Activated T-helper 9 cell treated with anti-CD3 and anti-CD28 coated beads, Interleukin-2, amount 50 U/mL, for 16 hours (primary cell): ENCODE measurements at places on chromosomes 4 and X.

DNA sequence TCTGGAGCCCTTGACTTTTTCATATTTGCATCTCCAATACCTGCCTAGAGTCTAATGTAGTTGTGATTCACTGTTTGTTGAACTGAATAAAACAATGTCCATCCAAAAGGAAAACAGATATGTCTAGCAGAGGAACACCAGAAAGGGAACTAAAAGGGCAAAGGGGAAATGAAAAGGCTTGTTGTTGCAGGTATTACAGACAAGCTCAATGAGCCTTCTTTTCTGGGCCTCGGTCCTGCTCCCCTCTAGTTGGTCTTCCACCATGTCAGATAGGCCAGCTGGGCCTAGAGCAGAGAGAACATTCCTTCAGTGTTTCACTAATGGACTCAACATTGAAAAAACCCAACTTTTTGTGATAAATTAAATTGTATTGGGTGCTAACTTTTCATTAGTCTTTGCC, 55.4 kb downstream of the ZFX start:
- DNase-seq: no peak

DNA sequence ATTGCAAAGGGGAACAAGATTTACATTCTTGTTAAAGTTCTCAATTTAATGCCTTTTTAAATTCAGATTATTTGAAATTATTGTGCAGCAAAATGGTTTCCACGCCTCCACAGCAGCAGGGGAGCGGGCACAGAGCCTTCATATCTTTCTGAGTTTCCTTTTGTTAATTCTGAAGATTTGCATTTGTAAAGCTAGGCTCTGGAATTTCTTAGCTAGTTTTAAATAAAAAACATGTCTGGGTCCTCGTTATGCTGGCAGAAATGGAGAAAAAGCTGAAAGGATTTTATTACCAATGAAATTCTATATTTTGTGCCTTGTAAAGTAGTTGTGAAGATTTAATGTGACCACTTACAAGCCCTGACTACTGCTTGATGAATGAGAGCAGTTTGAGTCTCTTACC, 40.8 kb upstream of the MAGED1 start:
- no peak for DNase-seq

- DNase-seq: no peak
Observed at GRCh38 chr4:119512398-119512797, 116.2 kb downstream of the PDE5A start.

DNA sequence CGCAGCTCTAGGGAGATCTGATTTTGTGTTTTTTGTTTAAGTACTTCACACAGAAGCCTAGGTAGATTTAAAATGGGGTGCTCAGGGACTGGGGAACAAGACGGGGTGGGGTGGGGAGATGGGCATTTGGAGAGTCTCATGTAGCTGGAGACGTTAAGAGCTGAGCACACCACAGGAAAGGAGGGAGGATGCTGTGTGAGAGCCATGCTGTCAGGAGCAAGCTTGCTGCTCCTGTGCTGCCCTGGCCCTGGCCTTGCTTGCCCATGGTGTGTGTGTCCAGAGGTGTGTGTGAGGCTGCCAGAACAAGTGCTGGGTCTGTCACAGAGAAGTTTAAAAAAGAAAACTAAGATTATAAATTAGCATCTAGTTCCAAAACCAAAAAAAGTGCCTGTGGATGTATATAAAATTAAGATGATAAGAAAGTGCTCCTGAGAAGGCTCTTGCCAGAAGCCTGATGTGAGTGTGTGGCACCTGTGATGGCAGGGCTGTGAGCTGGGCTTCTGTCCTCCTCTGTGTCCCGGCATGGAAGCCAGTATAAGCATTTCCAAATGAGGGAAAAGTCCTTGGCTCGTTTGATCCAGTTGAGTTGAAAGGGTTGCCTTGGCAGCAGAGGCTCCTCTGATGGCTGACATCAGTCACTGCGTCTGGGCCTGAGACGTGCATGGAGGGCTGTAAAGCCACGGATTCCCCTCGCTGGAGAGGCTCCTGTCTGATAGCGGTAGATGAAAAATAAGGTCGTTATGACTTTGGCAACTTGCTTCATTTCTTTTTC, 63.5 kb downstream of the NELFA start:
- no peak for DNase-seq

GRCh38 chr4:6546681-6547447, 28.1 kb upstream of the MAN2B2 start:
- DNase-seq: peak; percentile 15

DNA sequence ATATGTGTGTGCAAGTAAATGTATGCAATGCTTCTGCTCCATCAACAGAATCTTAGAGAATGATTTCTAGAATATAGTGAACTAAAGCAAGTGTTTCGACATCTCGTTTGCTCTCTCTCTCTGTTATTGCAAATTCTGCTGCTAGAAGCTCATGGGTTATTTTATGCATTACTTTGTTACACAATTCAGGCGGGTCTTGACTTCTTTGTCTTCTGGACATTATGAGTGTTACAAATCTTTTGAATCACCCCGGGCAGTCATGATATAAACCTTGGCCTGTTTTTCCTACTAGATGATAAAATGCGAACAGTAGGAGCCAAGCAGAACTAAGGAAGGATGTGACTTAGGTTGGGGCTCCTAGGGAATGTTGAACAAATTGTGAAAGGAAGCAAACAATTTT, 166.4 kb upstream of the SFRP2 start:
- no peak for DNase-seq

DNA sequence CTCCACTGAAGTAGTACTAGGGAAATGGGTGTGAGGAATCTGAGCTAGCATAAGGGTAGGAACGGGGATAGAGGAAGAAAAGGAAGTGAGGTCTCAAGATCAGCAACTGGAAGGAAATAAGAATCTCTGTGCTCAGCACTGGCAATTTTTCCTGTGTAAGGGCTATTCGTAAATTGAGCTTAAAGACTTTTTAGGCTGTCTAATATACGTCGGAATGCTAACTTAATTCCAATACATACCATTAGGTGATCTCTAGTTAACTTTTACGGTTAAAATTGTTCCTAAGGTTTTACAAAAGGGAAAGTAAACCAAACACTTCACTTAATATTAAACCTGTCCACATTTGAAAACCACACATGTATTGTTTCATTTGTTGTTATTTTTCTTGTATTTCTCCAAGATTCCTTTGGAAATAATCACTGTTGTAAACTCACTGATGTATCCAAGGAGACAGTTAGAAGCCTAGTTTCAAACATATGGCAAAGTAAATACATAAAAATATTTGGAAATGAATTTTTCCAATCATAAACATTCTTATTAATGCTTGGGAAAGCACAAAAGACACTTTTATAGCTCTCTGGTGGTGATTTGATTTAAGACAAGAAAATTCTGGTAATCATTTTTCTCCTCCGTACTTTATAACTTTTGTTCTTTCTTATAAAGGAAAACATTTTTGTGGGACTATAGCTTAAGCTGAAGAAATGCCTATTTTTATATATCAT, 28.1 kb upstream of the HPGDS start:
- DNase-seq: no peak

GRCh38 chr4:40516651-40517050, 113.0 kb downstream of the RBM47 start:
- DNase-seq: no peak

DNA sequence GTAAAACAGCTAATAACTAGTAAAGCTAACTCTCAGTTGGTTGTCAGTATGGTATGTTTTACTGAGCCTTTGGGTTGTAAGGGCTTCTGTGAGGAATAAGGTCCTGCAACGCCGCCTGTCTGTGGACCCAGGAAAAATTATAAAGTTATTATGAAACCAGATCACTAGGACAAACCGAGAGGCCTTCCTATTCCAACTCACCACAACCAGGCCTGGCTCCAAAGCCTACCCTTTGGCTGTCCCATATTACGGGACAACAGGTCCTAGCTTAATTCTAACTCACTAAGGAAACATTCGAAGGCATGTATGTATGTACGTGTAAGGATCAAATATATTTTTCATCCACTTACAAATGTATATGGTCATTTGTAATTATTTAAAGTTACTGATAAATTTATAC, 1.4 kb downstream of the ANKRD17 start:
- peak; percentile 39 for DNase-seq

GRCh38 chr4:2321279-2322196, 59.6 kb upstream of the MXD4 start:
- no peak for DNase-seq

GRCh38 chrX:103437147-103437873, 61.0 kb downstream of the BEX3 start:
- no peak for DNase-seq

- no peak for DNase-seq
Observed at GRCh38 chr4:46927201-46927600, 18.2 kb upstream of the COX7B2 start.

GRCh38 chrX:148976571-148977400, 476.4 kb downstream of the AFF2 start:
- DNase-seq: no peak

DNA sequence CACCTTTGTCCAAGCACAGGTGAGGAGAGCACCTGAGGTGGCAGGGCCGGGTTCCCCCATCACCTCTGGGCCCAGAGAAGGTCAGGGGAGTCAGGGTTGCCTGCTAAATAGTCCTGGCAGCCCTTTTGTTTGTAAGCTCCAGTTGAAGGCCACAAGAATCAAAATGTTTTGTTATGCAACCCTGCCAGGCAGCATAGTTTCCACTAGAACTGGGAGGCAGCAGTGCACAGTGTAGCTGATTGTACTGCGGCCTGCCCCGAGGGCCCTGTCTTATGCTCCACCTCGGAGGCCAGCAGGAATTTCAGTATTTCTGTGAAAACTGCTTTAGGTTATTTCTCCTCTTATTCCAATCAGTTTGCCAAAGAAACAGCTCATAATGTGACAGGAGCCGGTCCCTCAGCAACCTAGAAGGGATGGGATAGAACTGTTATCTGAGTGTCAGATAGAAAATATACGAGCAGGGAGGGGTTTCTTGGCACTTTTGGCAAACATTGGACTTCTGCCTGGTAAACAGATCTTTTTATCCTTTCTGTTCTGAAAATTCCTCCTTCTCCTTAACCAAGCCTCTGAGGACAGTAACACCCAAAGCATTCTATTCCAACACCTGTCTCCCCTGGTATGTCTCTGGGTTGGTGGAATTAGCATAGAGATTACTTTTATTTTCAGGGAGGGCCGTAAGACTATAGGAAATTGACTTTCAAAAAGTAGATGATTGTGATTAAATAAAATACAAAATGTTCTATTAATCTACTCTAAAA, 93.6 kb downstream of the LNX1 start:
- DNase-seq: no peak

GRCh38 chr4:20641976-20642375, 58.3 kb upstream of the PACRGL start:
- DNase-seq: no peak

DNA sequence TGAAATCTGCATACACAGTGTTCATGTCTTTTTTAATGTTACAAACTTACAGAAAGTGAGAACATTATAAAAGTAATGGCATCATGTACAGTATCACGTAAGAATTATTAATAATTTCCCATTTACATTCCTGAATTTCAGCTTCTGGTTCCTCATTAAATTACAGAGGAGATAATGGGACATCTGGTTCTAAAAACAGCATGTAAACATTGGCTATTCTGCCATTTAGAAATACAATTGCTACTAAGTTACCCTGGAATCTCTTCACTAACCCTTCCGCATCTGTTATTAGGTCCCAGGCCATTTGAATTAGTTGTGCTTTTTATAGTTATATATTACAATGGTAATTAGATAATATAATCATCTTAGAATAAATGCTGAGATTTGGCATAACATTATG, 505.1 kb downstream of the FSTL5 start:
- DNase-seq: no peak

GRCh38 chrX:123219916-123220315, 35.8 kb downstream of the GRIA3 start:
- no peak for DNase-seq

DNA sequence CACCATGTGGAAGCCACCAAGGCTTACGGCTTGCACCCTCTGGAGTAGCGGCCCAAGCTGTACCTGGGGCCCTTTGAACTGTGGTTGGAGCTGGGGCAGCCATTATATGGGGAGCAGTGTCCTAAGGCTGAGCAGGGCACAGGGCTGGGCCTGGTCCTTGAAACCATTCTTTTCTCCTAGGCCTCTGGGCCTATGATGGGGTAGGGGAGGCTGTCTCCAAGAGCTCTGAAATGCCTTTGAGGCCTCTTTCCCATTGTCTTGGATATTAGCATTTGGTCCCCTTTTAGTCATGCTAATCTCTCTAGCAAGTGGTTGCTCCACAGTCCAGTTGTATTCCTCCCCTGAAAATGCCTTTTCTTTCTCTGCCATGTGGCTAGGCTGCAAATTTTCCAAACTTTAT, 96.4 kb upstream of the ARX start:
- no peak for DNase-seq

- DNase-seq: no peak
Observed at GRCh38 chr4:98908182-98908581, 20.8 kb downstream of the EIF4E start.

DNA sequence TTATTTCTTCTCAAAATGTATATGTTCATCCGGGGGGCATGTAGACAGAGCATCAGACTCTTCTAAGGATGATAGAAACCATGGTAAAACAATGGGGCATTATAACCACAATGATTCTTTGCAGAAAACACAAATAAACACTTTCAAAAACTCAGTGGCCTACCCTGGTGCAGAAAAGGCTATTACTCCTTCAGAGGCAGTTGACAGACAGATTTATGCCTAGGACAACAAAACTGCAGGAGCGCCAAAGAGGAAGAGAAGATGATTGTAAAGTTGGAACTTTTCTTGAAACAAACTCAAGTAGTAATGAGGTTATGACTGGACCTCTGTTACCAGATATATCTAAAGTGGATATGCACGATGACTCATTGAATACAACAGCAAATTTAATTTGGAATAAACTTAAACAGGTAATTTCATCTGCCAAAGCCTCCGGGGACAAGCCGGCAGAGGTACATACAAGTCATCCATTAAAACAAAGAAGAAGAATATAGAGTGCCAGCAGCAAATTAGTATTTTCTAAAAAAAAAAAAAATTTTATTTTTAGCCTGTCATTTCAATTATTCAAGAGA, 1068.4 kb upstream of the INTU start:
- no peak for DNase-seq

DNA sequence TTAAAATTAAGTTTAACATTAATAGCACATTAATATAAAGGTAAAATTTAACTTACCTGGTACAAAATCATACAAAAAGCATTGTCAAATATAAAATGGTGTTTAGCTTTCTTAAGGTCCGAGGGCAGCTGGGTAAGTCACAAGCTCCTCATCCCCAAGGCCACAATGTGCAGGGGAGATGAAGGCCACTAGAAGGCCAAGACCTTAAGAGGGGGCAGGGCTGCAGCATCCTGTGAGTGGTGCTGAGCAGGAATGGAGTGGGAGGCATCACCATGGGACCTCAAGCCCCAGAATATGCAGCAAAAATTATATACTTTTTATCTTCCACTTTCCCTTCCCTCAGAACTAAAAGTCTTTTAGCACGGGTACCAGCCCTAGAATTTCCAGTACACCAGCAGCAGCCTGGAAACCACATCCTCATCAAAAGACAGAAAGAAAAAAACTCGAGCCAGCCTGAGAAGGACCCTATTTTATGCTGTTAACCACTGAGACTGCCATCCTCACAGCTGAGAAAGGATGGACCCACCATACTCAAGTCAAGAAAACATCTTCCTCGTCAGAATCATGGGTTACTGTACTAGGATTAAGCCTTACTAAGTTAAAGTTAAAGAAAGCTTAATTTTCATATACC, 13.0 kb upstream of the RHOXF2 start:
- no peak for DNase-seq
